ENCODE measurements at places on chromosomes 12 and 14. TPM values are rescaled to one million over a fixed set of nuclear protein-coding genes. Genes with fewer than 3 reads are reported as not detected.

DNA sequence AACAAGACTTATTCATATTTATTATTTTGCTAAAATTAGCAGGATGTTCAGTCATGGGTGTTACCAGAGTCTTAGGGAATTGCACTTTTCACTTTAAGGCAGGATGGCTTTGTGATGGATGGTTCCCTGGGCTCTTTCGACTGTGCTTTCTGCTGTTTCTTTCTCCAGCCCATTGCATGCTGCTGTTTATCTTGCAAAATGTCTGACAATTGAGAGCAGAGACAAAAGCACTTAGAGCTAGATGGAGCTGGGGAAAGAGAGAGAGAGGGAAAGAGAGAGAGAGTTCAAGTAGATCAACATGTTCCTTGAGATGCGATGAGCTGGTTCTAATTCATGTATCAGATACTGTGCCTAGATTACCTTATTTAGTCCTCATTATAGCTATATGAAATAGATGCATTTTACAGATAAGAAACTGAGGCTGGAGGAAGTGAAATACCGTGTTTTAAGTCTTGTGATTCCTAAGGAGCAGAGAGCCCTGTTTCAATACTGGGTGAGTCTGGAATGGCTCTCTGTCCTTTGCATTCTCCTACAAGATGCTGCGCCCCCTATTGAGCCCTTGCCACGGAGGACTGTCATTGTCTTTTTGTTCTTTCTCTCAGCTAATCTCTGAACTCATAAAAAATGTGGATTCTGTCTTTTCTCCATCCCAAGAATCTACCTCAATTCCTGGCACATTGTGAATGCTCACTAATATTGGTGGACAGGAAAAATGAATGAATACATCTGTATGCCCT, 227.9 kb downstream of the ALG10B start:
- no peak for DNase-seq

GRCh38 chr12:58893495-58893894, 26.8 kb downstream of the LRIG3 start:
- DNase-seq = no peak

- no peak for DNase-seq
Measured at GRCh38 chr14:70873627-70874026, 33.6 kb upstream of the PCNX1 start.

DNA sequence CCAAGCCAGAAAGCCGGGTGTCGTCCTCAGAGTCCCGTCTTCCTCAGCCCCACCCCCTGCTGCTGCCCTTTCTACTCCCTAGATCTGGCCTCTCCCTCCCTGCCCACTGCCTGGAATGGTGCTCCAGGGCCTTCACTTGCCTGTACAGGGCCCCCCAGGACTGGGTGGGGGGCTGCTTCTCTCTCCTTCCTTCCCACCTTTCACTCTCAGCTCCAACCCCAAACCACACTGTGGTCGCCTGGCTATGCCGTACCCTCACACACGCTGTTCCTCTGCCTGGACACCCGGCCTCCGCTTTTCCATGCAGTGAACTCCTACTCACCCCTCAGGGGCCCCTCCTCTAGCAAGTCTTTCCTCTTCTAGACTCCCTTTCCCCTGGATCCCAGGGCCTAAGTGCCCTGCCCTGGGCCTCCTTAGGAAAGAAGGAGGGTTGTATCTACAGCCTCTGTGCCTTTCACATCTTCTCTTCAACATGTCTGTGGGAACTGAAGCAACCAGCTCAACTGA, 25.5 kb upstream of the DIO3 start:
- DNase-seq = no peak

DNA sequence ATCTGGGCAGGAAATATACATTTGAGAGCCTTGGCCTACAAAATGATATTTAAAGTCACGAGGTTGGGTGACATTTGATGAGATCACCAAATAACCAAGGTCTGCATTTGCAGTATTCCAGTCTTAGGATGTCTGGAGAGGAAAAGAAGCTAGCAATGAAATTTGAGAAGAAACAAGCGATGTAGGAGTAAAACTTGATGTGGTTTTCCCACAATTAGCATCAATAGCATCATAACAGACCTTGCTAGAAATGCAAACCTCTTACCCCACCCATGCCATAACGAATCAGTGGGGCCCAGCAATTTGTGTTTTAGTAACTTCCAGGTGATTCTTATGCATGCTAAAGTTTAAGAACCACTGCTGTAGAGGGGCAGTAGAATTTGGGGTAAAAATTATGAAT, 219.9 kb downstream of the PPFIA2 start:
- DNase-seq = no peak

DNA sequence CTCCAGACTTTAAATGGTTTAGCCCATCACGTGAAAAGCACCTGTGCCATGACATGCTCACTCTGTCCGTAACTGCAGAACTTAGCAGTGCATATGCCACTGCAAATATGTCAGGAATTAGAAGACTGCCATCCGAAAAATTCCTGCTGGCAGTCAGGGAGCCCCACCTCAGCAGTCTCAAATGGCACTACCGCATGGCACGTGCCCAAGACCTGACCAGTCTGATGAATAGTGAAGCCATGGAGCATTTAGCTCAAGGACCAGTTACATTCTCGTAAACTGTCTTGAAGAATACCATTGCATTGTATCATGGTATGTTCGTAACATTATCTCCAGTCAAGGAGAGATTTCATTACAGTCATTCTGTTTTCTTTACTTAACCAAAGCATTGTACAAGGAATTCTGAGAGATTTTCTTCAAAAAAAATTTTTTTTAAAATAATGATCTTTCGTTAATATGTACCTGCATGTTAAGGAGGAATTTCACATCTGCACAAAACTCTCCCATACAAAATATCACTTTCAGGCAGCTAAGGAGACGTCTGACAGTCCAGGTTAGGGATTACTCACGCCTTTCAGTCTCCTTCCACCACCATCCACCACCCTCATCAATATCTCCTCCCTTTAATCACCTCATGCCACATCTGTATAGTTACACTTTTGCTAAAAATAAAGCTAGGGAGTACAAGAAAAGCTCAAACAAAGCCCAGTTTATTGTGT, 138.5 kb downstream of the ANO2 start:
- no peak for DNase-seq

DNA sequence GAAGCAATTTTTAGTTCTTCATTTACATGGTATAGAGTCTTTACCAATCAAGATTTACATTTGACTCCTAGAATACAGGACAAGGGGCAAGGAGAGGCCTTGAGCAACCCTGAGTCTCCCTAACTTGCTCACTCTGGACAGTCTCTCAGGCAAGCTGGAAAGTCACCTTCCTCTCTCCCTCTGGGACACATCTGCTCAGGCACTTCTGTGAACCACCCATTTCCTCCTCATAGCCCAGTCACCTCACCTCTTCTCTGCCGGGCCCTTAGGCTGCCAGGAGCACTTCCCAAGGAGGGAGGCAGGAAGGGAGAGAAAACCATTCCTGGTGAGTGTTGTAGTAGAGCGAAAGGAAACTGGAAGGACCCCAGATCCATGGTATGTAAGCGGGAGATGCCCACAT, 202.8 kb downstream of the TTC7B start:
- no peak for DNase-seq

DNA sequence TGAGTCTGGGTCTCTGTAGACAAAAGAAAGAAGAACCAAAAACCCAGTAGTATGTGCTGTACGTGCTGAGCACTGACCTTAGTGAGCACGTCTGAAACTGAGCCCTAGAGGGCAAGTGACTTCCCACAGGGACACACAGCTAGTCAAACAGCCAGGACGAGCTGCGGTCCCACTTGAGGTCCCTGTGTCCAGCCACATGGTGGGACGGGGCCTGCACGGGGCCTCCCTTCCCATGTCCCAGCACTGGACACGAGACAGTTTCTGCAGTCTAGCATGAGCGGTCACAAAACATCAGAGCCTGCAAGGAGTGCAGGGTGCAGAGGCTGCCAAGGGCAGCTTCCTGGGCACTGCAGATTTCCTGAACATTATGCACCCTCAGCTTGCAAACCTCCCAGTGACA, 121.6 kb downstream of the NCOR2 start:
- no peak for DNase-seq

DNA sequence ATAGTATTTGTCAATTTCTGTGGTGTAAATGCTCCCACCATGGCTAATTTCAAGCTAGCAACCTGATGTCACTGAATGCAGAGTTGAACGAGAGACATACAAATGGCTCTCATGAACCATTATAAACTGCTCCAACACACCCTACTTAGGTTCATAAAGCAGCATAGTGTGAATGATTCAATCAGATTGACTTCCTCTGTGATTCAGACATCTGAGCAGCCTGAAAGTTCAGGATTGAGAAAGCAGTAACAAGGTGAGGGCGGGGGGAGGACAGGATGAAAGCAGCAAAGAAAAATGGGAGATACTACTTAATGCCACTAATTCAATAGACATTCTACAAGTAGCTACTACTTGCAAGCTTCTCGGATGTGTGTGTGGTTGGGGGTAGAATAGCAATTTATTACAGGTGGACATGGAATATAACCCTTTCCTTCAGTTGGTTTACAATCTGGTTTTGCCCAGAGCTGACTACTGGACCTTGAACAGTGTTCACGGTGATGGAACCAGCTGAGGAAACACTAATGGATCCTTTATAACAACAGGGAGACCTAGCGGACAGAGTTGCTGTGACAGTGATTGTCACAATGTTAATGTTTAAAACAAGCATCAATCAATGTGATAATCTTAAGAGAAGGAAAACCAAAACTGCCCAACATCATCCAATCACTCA, 52.5 kb upstream of the PELI2 start:
- DNase-seq = no peak

DNA sequence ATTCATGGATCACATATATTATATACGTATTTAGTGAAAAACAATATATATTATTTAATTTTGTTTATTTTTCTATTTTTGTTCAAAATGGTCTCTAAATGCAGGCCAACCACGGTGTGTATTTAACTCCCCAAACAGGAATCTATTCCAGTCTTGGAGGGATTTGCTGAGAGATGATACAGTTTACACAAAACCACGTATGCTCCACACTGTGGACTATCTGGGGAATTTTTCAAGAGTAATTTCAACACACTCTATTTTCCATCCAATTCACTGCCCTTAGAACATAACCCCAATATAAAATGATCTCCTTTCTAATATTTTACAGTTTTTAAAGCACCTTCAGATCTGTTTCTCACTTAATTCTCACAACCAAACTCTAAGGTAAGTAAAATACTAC, 15.3 kb downstream of the EML1 start:
- DNase-seq = no peak

- DNase-seq = no peak
Measured at GRCh38 chr14:89443042-89443629, 26.1 kb upstream of the FOXN3 start.

- peak; percentile 20 for DNase-seq
Measured at GRCh38 chr12:124910561-124911478, 3.6 kb downstream of the UBC start.

- DNase-seq = no peak
Measured at GRCh38 chr12:79156846-79157463, 292.4 kb downstream of the SYT1 start.

- DNase-seq = no peak
Measured at GRCh38 chr12:67751381-67751928, 102.9 kb downstream of the DYRK2 start.

DNA sequence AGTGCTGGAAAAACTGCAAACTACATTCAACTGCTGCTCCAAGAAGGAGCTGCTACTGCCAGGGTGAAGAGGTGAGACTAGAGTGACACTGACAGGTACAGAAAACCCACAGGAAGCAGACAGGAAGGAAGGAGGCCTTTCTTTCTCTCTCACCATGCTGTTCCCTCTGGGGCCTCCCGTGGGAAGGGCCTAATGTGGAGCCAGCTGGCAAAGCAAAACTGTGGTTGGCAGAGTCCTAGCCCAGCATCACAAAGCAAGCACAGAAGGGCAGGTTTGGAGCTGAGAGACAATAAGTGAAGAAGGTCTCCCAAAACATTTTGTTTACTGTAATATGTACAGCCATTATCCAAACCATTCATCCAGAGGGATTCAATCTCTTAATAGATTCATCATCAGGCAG, 122.5 kb upstream of the MAX start:
- DNase-seq = no peak

DNA sequence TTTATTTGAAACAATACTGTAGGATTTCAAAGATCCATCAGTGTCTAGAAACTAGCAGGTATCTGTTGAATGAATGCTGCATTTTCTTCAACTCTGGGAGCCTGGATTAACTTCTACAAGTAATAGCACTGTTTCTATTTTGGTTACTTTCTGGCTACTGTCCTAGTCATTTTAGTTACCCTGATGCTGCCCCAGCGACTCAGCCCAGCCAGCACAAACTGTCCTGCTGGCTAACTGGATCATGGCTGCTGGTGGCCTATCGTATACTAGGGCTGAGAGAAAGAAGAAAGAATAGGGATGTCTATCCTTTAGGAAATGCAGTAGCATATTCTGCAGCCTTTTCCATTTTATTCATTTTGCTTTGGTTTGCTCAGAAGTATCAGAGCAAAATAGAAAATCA, 53.9 kb downstream of the NTN4 start:
- DNase-seq = no peak

DNA sequence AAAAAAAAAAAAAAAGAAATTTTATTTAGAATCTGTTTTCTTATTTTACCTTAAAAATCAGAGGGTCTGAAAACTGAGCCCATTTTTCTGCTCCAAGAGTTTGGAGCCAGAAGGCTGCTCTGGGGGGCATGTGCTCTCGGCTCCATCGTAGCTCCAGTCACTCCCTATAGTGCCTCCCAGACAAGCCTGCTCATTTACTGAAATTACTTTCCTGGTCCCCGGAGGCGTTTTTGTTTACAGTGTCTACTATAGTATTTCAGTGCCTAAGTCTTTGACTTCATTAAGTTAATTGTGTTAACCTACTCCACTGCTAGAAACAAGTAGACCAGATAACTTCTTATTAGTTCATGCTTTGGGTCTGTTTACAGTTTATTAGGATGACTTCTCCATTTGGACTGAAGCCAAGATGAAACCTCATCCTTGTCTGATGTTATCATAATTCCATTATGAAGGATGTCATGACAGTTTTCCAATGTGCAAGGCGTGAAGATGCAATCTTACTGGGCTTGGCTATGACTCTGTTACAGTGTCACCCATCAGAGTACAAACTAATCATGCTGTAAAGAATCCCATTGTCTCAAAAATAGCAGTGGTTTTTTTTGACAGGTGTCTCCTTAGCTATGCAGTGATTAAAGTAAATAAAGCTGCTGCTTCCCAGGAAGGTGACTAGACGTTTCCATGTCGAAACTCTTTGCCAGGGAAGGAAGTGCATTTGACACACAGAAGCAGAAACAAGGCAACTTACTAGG, 182.3 kb downstream of the TMEM132C start:
- no peak for DNase-seq

- no peak for DNase-seq
Measured at GRCh38 chr12:102781117-102781516, 135.9 kb downstream of the PAH start.

GRCh38 chr12:23760495-23760894, 189.0 kb downstream of the SOX5 start:
- DNase-seq = no peak

GRCh38 chr12:41467591-41468325, 279.6 kb downstream of the PDZRN4 start:
- DNase-seq = no peak

- DNase-seq = no peak
Measured at GRCh38 chr14:48546996-48547395, 871.6 kb upstream of the MDGA2 start.

Gene FGF23
- total RNA-seq = not detected

Gene AVPR1A
- 2.4 TPM for total RNA-seq

Gene ADAM20
- total RNA-seq = 2.5 TPM

Gene TRHDE
- 18.2 TPM for total RNA-seq

Gene REC8
- total RNA-seq = 25.4 TPM

Gene MYO1A
- not detected for total RNA-seq

Gene STAC3
- total RNA-seq = 1.8 TPM

Gene AMN
- total RNA-seq = 0.13 TPM

Gene WSCD2
- total RNA-seq = not detected

Gene CFL2
- total RNA-seq = 70.7 TPM

Gene PLEKHG7
- 0.72 TPM for total RNA-seq

Data from ovary (tissue), 10 donors.